NCI-H1417 (cell line): ENCODE measurements at places on chromosomes 1 and 21.

DNA sequence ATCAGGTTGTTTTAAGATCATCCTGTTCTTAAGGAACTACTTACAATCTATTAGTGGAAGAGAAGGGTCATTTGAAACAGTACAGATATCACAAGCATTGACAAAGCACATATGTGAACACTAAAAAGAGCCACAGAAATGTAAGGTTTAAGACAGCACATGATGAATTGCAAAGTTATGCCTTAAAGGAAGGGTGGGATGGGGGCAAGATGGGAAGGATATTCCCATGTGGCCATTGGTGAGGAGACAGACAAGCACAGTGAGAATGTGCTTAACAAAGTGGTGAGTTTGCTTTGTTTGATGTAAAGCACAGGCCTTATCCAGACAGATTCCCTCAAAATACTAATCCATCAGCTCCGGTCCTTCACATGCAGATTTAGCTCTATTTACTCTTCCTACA is 151.6 kb upstream of the IVNS1ABP start:
- no peak for DNase-seq

GRCh38 chr21:39562791-39563770 is 49.7 kb upstream of the B3GALT5 start:
- DNase-seq, result peak; percentile 78

DNA sequence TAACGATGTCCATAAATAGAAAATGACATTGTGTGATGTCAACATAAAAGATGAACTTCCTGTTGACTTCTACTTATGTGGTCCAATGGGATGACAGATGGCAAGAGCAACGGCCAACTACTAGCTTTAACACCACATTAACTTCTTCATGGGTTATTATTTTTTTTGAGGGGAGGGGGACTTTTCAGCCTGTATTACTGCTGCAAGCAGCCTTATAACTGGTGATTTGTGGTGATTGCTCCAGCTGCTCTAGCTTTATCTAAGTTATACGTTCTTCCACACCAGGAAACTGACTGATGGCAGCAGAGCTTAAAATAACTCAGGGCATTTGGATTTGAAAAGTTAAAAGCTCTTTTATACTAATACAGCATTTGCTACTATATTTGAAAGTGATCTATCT is 228.8 kb upstream of the B3GALT2 start:
- no peak for DNase-seq

GRCh38 chr1:56333461-56333860 is 245.9 kb downstream of the PLPP3 start:
- no peak for DNase-seq

DNA sequence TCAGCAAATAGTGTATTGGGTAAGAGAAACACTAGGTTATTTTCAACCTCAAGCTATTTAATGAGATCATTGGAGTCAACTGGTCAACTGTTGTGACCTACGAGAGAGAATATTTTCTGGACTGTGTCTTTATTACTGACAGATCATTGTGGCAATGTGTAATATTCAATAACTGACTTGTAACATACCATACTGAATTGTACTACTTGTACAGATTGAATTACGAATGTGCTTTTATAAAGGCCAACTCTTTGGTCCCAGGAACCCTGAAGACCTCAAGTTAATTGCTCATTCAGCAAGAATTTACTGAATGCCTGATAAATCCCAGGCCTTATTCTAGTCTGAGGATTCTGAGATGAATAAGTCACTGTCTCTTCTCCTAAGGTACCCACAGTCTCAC is 56.1 kb upstream of the CAMK1G start:
- no peak for DNase-seq

DNA sequence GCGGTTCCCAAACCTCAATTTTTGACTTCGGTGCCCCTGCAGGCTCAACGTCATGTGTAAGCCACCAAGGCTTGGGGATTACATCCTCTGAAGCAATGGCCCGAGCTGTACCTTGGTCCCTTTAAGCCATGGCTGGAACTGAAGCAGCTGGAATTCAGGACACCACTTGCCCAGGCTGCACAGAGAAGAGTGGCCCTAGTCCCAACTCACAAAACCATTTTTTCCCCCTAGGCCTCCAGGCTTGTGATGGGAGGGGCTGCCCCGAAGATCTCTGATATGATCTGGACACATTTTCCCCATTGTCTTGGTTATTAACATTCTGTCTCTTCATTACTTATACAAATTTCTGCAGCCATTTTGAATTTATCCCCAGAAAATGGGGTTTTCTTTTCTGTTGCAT is 233.3 kb upstream of the ADGRL4 start:
- DNase-seq, result no peak

- DNase-seq, result peak; percentile 79
Measured at GRCh38 chr1:156767879-156768604, 707 bp downstream of the PRCC start.

GRCh38 chr21:35256468-35256988 is 207.4 kb upstream of the RUNX1 start:
- DNase-seq, result peak; percentile 82

DNA sequence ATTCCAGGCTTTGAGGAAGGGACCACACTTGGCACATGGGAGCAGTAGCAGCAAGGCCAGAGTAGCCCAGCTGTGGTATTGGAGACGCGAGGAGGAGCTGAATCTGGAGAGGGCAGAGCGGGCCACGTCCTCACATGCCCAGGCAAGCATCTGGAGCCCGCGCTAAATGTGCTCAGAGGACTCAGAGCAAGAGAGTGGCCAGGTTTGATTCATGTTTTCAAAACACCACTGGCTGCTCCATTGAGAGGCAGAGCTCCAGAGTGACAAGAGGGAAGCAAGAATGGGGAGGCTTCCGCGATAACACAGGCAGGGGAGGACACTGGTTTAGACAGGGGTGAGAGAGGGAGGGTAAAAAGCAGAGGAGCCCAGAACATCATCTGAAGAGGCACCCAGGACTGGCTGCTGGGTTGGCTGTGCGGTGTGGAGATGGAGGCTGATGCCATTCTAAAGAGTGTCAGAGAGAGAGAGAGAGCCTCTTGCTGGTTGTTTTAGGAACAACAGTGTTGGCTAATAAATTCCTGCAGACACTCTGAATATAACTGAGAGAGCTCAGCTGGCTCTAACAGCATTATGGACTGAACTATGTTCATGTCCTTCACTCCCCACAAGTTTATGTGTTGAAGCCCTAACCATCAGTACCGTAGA is 32.3 kb downstream of the RCAN1 start:
- DNase-seq, result no peak

- DNase-seq, result no peak
Measured at GRCh38 chr1:34398916-34399275, 222.2 kb downstream of the C1orf94 start.

DNA sequence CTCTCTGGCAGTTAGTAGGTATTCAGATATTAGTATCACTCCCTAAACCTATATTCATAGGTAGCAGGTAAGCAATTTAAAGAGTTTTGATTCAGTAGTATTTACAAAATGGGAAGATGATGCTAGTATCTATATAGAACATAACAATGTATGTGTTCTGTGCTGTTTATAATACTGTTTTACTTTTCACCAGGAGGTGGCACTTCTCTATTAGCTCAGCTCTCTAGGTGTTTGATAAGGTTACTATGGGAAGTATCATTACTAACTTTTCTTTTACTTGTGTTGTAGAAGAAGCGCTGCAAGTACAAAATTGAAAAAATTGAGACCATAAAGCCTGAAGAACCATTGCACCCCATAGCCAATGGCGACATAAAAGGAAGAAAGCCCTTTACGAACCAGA is 49.4 kb upstream of the FASLG start:
- no peak for DNase-seq

- no peak for DNase-seq
Measured at GRCh38 chr21:29151931-29152330, 21.5 kb downstream of the MAP3K7CL start.

DNA sequence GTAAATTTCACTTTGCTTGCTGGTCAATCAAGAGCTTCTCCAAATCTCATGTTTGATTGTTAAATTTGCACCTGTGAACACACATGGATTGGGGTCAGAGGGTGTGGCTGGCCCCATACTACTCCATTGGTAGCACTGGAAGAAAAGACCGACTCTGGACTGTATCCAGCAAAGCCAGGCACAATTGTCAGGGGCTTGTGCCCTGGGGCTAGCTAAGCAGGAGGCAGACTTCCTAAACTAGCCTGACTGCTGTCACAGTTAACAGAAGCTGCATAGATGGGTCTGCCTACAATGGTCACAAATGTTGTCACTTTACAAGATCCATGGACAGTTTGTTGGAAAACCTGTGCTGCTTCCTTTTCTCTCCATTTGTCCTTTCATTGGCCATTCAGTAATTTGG is 421.0 kb downstream of the DSCAM start:
- no peak for DNase-seq

DNA sequence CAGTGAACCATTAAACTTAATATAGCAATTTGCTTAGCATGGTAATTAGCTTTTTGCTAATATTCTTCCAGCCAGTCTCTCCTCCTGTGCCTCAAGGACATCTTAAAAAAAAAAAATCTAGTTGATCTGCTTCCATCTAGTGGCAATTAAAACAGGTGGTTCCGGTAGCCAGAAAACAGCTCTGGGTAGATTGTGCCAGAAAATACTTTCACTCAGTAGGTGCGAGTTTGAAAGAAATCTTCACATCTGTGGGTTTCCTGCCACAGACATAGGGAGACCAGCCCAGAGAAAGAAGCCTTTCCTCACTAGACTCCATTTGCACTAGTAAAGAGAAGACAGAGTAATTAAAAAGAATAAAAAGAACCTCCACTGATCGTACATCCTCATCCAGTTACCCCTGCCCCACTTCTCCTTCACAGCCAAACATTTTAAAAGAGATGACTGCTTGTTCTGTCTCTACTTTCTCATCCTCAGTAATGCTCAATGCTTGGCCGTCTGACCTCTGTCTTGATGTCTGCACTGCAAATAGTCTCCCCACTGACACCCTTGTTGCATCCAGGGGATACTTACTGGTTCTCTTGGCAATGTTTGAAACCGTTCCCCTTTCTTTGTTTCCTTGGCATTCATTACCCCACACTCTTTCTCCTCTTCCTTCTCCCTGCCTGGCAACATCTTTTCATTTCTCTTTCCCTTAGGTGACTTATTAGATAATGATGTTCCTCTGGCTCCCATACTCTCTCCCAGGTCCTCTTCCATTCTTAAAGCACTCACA is 16.9 kb downstream of the SELL start:
- peak; percentile 21 for DNase-seq

DNA sequence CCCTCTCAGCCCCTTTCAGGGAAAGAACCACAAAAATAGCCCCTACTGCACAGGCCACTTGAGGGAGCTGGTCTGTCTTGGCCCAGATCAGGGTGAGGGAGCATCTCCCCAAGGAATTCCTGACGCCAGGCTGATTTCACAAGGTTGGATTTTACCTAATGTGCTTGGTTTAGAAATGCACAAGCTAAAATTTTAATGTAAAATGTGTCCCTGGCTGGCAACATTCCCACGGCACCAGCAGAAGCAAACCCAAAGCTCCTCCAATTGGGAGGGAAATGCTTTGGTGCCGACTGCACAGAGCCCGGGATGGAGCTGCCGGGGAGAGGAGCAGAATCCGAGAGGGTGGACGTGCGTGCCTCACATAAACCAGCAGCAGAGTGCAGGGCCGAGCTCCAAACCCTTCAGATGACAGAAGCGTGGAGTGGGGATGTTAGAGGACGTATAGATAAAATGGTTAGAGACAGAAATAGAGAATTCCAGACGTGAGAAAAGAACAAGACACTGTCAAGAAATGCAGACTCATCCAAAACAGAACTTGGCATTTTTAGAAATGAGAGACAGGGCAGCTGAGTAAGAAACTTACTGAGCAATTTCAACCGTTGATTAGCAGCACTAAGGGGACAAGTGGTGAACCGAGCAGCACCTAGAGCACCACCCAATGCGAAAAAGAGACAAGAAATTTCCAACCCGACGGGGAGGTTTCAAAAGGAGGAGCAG is 41.6 kb upstream of the TMEM52 start:
- no peak for DNase-seq

DNA sequence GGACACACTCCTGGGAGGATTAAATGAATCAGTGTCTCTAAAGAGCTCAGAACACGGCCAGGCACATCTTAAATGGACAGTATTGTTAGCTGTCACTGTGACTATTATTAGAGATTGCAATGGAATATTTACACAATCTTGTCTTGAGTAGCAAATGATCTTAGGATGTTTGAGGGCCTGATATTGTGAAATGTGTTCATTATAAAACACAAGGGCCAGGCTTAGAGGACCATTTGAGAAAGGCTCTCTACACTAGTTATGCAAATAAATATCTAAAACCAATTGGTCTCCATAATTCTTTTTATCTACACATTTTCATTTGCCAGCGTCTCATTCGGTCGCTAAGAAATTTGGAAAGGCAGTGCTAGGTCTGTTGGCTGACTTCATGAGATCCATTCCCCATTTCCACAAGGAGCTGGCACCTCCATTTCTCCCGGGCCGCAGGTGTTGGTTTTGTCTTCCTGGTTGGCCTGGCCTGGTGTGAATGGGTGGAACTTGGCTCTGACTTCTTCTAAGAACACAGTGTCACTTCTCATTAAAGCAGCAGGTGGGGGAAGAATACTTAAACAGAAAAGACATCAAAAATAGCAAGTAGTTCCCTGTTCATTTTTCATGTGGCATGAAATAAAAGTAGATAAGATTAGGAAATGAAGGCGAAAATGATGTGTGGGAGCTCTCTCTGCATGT is 56.0 kb upstream of the PLXNA2 start:
- no peak for DNase-seq

DNA sequence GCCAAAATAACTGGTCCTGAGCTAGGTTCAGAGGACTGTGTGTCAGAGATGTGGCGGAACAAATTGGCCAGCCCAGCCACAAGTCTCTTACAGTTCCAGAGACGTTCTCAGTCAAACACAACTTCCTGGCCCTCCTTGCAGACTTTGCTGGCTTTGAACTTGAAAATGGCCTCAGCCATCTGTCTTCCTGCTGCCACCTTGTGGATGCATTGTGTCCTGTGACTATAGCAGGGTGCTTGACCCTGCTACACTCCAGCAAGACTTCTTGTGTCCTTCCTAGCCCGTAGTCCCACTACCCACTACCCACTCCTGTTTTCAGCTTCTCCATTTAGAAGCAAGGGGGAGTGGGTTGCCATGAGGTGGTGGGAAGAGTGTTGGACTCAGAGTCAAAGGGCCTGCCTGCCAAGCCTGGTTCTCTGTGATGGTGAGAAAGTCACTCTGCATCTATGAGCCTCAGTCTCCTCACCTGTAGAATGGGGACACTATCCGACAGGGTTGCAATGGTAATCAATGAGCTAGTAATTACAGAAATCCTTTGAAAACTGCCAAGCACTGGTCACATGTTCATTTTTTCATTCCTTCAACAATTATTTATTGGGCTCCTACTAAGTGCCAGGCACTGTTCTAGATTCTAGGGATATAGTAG is 109.9 kb downstream of the IGSF21 start:
- no peak for DNase-seq

- DNase-seq, result no peak
Measured at GRCh38 chr1:42774928-42775526, 8.0 kb downstream of the C1orf50 start.

- no peak for DNase-seq
Measured at GRCh38 chr1:8431784-8432183, 113.9 kb downstream of the SLC45A1 start.

GRCh38 chr1:184189361-184189760 is 137.8 kb downstream of the TSEN15 start:
- peak; percentile 6 for DNase-seq

DNA sequence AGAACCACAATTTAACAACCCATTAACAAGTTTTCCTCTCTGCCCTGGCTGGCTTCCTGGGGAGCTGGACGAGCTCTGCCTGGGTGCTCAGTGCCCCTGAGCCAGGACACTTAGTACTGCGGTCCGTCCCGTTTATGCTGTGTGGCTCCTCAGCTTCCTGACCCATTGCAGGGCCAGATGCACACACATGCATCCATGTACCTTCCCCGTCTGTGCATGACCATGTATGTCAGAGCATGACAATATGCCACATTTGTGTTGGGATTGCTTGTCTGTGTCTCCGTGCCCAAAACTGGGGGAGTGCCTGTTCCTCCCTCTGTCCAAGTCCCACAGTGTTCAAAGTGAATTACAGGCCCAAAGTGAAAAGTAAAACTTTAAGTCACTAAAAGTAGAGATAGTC is 9.7 kb upstream of the TFF3 start:
- no peak for DNase-seq
